ENCODE measurements at places on chromosomes 3 and 15.

DNA sequence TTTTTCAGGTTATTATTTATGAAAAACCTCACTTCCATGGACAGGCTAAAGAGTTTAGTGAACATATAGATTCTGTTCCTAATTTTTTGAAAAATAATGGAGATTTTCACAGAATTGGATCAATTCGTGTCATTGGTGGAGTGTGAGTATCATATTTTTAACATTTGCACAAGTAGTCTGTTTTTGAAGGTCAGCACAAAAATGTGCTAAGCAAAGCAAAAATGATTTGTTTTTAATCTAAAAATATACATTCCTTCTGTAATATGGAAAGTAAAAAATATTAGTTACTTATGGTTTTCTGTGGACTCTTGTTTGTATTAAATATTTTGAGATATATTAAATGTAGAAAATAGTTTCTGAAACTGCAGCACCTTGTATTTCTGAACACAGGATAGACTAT lies 71.0 kb downstream of the CRYBG3 start:
- DNase-seq, result no peak

DNA sequence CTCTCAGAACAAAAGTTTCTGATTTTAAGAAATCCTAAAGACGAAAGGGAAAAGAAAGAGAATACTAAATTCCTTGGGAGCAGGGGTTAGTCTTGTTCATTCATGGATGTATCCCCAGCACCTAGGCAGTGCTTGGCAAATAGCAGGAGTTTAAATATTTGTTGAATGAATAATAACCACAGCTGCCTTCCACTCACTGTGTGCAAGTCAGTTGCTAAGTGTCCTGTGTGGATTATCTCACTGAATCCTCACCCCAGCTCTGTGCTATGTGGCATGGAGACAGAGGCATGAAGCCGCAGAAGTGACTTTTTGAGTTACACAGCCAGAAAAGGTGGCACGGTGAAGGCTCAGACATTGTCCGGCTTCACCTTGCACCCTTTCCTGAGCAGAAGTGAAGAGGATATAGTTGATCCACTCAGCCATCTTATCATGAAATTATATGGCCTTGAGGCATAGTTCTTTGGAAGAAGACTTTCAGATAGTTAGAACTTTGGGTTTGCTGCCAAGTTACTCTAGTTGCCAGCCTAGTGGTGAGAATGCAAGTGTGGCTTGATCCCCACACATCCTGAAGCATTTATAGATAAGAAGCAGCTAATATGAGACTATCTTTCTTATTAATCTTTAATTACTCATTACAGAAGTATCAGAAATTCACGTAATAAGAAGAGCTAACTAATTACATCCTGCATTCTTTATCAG lies 355.5 kb downstream of the LRTM1 start:
- DNase-seq, result no peak

DNA sequence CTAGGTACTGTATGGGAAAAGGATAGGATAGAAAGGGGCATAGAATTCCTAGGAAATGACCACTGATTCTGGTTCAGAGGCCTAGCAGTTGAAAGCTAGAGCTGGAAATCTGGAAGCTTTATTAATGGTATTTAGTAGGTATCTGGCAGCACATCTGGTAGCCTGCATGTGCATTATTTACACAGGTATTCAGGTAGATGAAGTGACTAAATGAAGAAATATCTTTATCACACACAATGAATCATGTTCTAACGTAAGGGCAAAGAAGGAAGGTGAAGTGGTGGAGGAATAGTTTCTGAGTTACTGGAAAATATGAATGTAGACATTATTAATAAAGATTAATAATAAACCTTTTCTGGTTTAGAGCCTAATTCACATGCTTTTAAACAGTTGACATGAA lies 119.9 kb downstream of the MBNL1 start:
- DNase-seq, result no peak

GRCh38 chr3:48057521-48057920 lies 41.3 kb upstream of the MAP4 start:
- no peak for DNase-seq

DNA sequence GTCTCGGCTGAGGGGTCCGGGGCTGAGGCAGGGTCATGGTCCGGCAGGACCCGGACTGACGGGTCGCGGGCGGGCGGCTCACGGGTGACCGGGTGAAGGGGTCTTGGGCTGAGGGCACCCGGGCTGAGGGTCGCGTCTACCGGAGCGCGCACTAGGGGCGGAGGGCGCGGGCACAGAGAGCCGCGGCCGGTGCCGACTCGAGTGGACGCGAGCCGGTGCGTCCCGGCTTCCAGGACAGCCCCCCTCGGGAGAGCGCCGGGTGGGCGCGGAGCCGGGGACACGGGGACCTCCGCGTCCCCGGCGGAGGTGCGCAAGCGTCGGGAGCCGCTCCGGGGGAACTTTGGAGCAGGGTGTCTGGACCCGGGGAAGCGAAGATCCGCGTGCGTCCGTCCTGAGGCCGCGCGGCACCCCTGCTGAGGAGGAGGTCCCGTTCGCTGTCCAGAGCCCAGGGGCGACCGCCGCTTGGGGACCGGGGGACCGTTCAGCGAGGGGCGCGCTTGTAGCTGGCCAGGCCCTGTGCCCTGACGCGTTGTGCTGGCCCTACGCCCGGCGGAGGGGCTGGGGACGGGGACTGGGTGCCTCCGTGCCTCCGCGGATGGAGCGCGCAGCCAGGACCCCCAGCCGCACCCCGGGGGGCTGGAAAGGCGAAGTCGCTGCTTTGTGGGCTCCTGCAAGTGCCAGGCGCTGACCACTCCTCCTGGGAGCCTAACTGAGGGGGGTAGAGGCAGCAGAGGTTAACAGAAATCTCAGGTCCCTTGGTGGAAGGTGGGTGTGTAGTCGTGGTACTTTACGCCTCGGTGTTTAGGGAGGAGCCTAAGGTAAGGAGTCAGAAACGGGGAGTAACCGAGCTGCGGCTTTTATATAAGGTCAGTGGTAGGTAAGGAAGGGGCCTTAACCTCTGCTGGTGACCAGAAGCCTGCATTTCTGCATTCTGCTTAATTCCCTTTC lies at the start of gene PPARG:
PPARG (plus strand) TSS at position 889 of the 948 bp plus-strand sequence. CDS start 90,642 bp downstream, outside the sequence.
- peak; percentile 19 for DNase-seq

- DNase-seq, result no peak
These were observed 41.0 kb upstream of the SATB1 start for GRCh38 chr3:18466136-18466535.

- DNase-seq, result peak; percentile 31
These were observed 17.4 kb upstream of the CHD2 start for GRCh38 chr15:92882697-92883162.

GRCh38 chr3:61725851-61726333 lies 164.5 kb downstream of the PTPRG start:
- no peak for DNase-seq

- no peak for DNase-seq
These were observed 95.9 kb upstream of the ATP2B2 start for GRCh38 chr3:10601151-10601856.

DNA sequence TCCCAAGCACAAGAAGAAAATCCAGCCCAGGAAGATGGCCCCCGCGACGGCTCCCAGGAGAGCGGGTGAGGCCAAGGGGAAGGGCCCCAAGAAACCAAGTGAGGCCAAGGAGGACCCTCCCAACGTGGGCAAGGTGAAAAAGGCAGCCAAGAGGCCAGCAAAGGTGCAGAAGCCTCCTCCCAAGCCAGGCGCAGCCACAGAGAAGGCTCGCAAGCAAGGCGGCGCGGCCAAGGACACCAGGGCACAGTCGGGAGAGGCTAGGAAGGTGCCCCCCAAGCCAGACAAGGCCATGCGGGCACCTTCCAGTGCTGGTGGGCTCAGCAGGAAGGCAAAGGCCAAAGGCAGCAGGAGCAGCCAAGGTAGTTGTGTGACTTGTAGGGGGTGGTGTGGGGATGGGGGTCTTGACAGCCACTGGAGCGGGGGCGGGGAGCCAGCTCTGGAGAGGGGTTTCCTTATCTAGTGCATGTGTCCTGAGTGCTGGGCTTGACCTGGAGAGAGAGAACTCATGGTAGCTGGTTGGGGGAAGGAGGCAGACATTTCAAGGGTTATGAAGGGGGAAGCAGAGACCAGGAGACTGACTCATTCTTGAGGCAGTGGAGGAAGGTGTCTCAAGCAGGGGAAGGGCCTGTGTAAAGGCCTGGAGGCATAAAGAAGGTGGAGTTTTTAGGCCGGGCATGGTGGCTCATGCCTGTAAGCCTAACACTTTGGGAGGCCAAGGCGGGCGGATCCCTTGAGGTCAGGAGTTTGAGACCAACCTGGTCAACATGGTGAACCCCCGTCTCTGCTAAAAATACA lies 6.2 kb downstream of the H1-8 start:
- DNase-seq, result no peak

- no peak for DNase-seq
These were observed 2.4 kb downstream of the PML start for GRCh38 chr15:73996939-73997338.

DNA sequence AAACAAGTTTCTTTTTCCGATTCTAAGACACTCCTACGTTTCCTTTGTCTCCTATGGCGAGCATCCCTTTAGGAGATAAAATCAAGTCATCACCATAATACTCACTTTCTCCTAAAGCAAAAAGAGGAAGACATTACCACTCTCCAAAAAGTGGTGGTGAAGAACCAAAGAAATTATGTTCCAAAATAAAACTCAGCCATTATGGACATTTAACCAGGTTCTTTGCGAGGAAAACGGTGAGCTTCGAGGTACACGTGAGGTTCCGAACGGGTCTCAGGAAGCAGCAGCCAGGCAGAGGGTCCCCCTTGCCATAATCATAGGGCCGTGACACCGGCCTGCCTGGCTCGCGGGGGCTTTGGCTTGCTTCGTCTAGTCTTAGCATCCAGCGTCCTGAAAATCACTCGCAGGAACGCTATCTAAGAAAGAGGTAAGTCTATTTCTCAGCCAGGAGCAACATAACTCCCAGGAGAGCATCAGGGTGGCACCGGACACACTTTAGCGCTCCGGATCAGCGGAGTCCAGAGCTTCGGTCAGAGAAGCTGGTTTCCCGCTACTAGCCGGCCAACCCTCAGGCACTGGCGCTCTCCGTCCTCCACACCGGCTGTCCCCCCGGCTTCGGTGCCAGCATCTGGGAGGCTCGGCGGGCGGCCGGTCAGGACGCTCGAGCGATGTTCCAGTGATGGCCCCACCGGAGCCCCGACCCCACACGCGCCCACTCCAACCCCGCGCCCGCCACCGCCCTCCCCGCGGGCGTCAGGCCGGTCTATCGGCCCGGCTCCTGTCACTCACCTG lies 581 bp downstream of the IP6K1 start:
- DNase-seq, result no peak

- DNase-seq, result no peak
These were observed 19.6 kb upstream of the DGKG start for GRCh38 chr3:186381424-186382216.

- no peak for DNase-seq
These were observed 87.3 kb downstream of the MBNL1 start for GRCh38 chr3:152355744-152356665.

GRCh38 chr3:63353383-63353782 lies 75.3 kb downstream of the SYNPR start:
- no peak for DNase-seq

DNA sequence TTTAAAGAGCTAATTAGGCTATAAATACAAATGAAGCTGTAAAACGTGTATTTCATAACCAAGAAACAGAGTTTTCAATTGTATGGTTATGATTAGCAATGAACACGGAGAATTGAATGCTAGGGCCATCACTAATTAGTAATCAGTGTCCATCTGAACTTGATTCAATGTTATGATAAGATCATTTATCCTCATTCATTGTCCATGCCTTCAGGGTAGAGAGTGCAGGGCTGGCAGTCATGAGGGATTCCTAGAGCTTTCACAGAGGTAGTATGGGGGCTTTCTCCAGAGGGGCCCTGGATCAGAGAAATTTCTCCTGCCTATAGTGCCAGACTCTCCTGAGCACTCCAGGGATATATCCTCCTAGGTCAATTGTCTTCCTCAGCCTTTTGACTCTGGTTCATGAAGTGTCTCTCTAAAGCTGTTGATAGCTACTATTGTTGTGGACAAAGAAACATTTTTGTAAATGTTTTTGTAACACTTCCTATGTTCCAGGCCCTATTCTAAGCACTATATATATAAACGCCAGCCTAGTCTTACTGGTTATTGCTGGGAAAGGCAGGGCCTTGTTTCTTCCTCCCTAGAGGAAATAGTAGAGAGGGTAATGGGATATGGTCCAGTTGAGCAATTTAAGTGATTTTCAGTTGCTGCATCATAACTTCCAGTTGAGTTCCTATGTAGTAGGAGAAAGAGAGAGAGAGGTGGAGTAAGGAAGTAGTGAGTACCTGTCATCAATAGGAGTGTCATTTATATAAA lies 249.0 kb downstream of the NFKBIZ start:
- DNase-seq, result no peak

DNA sequence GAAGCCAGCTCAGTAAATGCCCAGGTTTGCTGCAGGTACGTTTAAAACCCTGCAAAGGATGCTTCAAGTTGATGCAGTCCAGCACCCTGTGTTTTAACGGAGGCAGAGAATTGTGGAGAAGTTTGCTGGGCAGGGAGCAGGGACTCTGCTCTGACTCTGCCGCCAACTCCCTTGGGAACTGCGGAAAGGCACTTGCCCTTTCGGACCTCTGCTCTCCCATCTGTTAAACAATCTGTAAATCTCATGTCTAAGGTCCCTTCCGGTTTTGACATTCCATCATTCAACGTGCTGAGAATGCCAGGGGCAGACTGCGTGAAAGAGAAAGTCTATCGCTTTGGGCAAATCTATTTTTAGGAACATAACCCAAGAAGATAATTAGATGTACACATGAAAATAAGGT lies 184.5 kb downstream of the OPA1 start:
- DNase-seq, result no peak

DNA sequence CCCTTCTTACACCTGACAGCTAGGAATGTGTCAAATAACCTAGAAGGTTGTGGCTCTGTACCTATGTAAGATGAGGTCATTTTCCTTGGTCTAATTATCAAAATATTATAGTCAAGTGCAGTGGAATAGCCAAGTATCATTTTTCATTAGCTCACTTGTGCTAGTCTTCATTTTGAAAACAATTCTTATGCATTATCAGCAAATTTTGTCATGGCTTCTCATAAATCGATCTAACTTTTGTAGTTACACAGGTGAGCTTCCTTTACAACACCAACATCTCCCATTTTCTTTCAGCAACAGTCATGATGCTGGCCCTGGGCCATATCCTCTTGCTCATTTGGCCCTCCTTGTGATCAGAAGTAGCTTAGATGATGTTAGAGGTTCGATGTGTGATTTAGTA lies 10.3 kb downstream of the TXNRD3 start:
- no peak for DNase-seq

DNA sequence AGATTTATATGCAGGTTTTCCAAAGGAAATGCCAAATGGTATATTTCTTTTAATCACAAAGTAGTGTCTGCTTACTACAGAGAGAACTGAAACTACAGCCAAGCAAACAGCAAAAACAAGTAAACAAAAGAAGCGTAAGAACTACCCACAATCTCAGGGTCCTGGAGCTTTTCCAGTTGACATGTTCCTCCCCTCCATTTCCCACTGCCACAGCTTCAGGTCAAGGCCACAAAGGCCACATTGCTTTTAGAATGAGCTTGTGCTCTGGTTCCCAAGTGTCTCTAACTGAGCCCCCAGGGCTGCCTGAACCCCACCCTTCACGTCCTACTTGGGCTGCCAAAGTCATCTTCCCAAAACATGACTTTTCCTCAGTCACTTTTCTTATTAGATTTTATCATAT lies 24.1 kb downstream of the CTDSPL start:
- DNase-seq, result no peak

Measured in activated T-cell treated with anti-CD3 and anti-CD28 coated beads, Interleukin-2, amount 50 U/mL, for 72 hours (primary cell).